ENCODE measurements at places on chromosomes 1 and 21.

DNA sequence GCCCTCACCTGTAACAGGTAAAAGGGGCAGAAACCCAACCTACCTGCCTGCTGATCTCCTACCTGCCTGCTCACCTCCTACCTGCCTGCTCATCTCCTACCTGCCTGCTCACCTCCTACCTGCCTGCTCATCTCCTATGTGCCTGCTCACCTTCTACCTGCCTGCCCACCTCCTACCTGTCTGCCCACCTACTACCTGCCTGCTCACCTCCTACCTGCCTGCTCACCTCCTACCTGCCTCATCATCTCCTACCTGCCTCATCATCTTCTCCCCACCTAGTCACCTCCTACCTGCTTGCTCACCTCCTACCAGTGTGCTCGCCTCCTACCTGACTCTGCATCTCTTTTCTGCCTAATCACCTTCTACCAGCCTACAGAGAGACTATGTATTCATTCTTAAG is 452.9 kb downstream of the MATN1 start:
- DNase-seq = no peak

DNA sequence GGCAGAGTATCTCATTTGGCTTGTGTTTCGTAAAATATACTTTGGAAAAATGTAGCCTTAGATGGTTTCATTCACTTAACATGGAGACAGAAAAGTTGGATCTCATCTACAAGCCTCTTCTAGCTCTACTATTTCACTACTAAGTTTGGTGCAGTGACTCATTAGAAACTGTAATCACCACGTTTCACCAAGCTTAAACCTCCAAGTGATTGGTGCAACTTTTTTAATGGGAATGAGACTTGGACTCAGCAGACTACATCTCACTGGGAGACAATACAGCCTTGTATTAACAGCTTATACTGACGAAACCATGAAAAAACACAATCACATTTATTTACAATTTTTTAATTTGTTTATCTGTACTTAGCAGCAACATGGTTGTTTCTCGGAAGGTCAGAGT is 29.9 kb upstream of the NRIP1 start:
- no peak for DNase-seq

DNA sequence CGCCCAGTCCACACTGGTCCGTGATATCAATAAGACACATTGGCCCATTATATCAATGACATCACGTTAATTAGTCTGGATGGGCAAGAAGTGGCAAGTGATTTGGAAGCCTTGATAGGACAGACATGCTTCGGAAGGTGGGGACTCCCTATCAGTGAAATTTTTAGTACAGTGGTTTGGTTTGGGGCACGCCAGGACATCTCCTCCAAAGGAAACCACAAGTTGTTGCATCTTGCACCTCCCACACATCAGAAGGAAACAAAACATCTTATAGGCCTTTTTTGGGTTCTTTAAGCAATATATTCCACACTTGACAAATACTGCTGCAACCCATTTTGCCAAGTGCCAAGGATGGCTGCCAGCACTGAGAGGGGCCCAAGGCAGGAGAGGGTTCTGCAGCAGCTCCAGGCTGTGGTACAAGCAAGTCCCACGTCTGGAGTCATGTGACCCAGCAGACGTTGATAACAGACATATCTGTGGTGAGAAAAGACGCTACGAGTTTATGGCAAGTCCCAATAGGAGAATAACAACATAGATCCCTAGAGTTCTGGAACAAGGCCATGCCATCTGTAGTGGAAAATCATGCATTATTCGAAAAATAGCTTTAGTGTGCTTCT is 95.3 kb upstream of the DISP3 start:
- DNase-seq = no peak

DNA sequence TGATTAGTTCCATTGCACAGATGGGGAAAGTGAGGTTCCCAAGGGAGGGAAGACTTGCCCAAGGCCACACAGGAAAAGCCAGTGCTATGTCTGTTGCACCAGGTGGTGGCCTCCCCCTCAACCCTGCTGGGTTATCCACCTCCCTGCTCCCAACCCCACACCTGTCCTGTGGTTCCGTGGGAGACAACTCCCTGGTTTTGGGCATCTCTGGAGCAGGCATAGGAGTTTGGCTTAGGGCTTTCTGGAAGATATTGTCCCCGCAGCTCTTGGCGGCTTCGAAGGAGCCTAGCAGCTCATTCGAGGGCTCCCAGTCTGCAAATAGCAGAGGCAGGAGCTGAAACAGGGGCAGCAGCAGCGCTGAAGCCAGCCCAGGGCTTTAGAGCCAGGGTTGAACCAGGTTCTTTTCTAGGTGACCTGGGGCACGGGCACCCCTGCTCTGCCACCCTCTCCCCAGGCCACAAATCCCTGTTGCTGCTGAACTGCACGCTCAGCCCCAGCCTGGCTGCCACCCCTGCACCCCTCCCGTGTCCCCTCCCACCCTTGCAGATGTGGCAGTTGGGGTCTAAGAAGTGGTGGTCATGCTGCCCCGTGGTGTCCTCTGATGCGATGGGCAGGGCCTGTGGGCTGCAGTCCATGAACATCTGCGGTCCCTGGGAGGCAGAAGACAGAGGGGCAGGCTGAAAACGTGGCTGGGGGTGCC is 22.1 kb downstream of the SPOCD1 start:
- no peak for DNase-seq

GRCh38 chr1:90494748-90495282 is 222.3 kb downstream of the BARHL2 start:
- no peak for DNase-seq

GRCh38 chr1:217907504-217907903 is 276.4 kb downstream of the SPATA17 start:
- DNase-seq = no peak

DNA sequence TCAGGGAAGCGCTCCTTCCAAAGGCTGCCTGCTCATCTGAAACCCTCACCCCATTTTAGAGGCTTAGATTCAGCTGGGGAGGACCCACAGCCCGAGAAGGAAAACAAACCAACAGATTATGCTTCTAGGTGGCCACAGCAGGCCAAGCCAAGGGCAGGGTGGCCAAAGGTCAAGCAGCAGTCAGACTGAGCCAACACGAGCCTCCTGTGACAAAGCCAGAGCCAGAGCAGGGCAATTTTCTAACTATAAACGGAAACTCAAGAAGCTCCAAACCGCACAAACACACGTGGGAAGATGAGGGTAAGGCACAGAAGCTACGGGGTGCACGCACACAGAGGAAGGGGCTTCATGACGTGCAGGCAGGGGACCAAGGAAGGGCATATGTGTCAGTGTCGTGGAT is 64.1 kb downstream of the PLEKHA6 start:
- no peak for DNase-seq

DNA sequence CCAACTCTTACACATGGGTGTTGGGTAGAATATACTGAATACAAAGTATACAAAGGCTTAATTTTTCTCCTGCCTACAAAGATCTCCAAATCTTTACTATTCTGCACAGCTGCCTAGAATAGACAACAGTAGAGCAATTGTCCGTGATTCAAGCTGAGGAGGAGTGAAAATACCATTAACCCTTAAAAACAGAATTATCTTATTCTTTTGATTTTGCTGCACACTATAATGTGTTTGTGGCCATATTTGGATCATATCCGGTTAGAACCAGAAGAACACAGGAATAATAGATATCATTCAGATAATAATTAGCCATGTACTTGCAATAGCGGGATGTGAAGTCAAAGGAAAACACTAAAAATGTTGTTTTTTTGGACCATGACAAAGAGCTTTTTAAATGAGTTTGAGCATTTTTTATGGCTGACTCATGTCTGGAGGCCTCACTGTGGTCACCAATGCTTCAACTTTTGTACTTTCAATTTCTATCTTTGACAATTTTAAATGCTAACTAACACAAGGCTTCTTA is 197.6 kb upstream of the FOXD3 start:
- no peak for DNase-seq

DNA sequence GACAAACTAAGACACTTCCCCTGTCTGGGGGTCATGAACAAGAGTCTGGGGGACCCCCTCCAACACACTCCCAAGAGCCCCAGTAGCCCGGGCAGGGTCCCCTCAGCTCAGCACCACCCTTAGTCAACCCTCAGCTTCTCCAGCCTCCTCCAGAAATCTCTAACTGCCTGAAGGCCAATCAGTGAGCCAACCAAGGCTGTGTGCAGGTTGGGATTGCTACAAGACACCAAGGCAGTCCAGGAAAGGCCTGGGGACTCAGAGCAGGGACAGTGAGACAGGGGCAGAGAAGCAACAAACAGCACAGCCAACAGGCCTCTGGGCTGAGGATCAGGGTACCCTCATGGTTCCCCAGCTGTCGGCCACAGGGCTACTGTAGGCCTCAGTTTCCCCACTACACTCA is 13.3 kb downstream of the SMIM12 start:
- DNase-seq = no peak

GRCh38 chr1:177596485-177596884 is 373.4 kb downstream of the SEC16B start:
- no peak for DNase-seq

DNA sequence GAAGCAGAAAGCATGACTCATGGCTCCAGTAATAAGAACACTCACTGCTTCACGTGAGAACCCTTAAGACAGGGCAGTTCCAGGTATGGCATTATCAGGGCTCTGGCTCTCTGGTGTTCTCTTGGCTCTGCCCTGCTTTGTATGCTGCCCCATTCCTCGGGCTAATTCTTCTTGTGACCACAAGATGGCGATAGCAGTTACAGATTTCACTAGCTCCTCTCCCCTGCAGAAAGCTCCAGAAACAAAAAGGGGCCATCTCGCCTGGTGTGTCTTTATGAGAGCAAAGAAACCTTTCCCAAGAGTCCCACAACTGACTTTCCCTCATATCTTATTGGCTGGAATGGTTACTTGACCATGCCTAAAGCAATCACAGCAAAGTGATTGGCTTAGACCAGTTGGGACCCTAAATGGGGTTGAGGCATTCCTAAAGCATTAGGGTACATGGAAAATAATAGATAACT is 60.1 kb downstream of the F3 start:
- no peak for DNase-seq

- DNase-seq = no peak
Observed at GRCh38 chr1:198108636-198109370, 48.0 kb upstream of the NEK7 start.

GRCh38 chr1:69739251-69739605 is 171.5 kb downstream of the LRRC7 start:
- no peak for DNase-seq

- no peak for DNase-seq
Observed at GRCh38 chr1:116999596-116999995, 2.0 kb upstream of the CD101 start.

- DNase-seq = no peak
Observed at GRCh38 chr1:216643176-216643575, 80.1 kb downstream of the ESRRG start.

GRCh38 chr1:205951746-205952145 is 8.5 kb upstream of the SLC26A9 start:
- DNase-seq = no peak

DNA sequence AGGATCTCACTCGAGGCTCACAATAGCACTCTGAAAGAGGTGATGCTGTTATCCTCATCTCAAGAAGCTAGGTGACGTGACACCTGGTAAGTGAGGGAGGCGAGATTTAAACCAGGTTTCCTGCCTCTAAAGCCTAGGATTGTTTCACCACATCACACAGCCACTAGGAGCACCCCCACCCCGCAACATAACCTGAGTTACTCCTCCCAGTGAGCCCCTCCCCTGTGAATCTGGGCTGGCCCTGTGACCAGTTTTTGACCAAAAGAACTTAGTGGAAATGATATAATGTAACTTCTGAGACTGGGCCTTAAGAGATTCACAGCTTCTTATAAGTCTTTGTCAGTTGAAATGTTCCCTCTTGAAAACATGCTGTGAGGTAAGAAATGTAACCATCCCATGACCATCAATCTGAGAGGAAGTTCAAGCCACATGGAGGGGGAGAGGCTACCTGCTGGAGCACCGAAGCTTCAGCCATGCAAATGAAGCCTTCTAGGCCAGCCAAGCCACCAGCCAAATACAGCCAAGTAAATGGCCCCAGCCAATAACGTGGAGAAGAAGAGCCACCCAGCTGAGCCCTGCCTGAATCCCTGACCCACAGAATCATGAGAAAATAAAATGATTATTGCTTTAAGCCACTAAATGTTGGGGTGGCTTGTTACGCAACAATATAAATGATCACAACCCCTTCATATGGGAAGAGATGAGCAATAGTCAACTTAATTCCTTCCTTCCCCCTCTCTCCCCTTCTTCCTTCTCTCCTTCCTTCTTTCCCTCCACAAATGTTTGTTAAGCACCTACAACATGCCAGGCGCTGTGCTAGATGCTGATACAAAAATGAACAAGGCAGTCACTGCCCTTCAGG is 61.0 kb upstream of the FAM20B start:
- DNase-seq = no peak

DNA sequence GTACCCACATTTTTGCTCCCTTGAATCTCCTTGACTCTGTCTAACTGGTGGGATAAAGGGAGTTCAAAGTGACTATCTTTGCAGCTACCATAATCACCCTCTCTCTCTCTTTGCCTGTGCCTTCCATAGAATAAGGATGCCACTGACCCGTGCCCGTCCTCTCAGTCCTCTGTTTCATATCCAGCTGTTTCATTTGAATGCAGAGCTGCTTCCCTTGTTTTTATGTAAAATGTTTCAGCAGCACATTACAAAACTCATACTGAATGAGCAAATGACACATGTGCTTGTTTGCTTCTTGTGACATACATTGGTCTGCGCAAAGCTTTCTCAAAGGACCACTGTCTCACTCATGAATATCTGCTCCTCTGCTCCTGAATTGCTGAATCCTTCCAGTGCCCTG is 38.4 kb downstream of the CDC42 start:
- DNase-seq = no peak

DNA sequence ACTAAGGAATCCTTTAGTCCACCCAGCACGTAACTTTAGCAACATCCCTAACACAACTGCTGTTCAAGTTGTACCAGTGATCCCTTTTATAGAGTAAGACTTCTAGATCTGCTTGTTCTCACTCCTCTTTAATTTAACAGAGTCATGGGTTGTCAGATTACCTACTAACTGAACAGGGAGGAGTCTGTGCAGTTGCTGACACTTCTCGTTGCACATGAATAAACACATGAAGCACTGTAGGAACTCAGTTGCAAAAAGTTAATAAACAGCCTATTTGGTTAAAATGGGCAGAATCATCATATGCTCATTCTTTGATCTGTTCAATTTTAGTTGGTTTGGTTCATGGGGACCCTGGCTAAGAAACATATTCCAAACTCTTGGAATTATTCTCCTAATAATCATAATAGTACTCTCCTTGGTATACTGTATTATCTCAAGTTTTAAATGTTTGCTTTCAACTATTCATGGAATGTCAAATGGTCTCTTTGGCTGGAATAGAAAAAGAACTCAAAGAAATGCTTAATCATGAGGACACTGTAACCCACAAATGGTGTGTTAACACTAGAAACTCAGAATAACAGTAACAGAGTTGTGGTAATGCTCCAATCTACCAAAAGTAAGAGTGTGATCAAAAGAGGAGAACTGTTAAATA is 15.6 kb downstream of the PLPPR5 start:
- DNase-seq = no peak

- DNase-seq = no peak
Observed at GRCh38 chr1:58621391-58621790, 44.3 kb upstream of the TACSTD2 start.

GRCh38 chr21:42699196-42699595 is 45.8 kb downstream of the PDE9A start:
- no peak for DNase-seq
